Brain (organoid and tissue), 16 donors: ENCODE measurements at places on chromosomes 4 and X. TPM values are rescaled to one million over a fixed set of nuclear protein-coding genes. Genes with fewer than 3 reads are reported as not detected.

Gene BTC
- not detected for polyA plus RNA-seq

Gene PRAF2
- 167 TPM for polyA plus RNA-seq

Gene CSN1S1
- not detected for polyA plus RNA-seq

Gene XAGE1A
- polyA plus RNA-seq, result not detected
